ENCODE measurements at places on chromosomes 2 and 18. TPM values are rescaled to one million over a fixed set of nuclear protein-coding genes. Genes with fewer than 3 reads are reported as not detected.

Gene CYP26B1
- total RNA-seq: 9.7 TPM

DNA sequence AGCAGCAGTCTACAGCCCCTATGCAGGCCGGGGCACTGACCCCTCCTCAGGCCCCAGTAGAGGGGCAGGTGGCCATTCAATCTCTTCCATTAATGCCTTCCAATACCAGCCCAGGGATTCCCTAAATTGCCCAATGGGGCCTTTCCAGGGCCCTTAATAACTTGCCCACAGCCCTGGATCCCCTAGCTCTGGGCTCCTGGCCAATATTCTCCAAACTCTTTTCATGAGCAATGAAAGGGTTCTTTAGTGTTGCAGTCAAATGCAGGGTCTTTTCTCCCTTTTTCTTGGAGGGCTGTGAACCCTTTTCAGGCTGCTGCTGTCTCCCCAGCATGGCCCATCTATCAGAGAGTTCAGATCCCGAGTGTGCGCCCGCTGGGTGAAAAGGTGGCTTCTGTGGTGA lies 41.3 kb upstream of the SLC1A4 start:
- DNase-seq: no peak

DNA sequence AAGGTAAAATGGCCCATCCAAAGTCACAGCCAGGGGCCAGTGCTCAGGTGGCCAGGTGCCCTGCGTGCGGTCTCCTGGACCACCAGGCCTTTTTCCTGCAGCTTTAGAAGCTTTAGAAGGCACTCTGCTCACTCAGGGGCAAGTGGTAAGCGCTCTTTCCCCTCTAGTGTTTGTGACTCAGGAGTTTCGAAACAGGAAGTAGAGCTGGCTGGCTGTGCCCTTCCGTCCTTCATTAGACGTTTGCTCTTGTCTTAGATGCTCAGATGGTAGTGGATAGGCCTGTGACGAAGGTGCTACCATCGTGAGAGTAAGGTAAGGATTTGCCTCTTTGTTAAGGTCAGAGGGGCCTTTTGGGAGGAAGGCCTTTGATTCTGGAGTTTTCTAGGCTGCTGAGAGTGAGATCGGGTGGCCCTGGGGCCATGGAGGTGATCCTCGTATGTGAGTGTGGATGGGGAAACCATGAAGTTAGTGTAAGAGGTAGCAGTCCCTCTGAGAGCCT lies at the start of gene CASP8:
Gene CASP8, plus strand, starts transcription at position 235 of the 499 bp plus-strand sequence. CDS start 5,951 bp downstream, outside the sequence.
- DNase-seq: no peak

- DNase-seq: no peak
Measured at GRCh38 chr2:38432820-38433606, 55.9 kb upstream of the ATL2 start.

- no peak for DNase-seq
Measured at GRCh38 chr2:37809931-37810570, 115.0 kb upstream of the RMDN2 start.
